LHCN-M2 (cell line): ENCODE measurements at places on chromosomes 7 and 10. TPM values are rescaled to one million over a fixed set of nuclear protein-coding genes. Genes with fewer than 3 reads are reported as not detected.
A peak's percentile ranks its signal among the peaks of the same experiment; 100 is the strongest.

The AIMP2 gene
- total RNA-seq, result 96.2 and 101 TPM in 2 replicates

DNA sequence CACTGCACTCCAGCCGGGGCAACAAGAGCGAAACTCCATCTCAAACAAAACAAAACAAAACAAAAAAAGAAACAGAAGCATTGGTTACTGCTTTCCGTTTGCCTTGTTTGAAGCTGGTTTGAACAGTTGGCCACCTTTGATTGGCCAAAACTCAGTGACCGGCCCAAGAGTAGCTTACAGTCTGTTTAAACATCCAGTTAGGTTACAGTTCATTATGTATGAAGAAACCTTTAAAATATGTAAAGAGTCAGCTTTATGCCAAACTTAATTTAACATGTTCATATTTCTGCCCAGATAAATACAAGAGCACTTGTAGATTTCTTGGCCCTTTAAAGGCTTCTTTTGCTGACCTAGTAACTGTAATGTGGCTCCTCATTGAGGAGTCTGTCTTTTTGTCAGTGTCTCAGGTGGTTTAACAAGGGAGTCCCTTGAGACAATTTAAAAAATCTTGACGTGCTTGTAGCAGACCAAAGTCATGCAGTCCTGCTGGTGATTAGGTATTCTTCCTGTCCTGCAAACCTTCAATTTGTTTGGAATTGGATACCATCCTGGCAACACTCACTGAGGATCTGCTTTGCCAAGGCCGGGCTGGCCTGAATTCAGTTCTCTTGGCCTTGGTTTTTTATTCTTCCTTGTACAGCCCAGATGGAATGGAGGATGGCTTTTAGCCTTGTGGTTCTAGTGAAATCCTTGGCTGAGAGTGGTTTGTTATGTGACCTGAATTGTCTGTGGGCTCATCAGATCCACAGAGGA lies 128.9 kb downstream of the PLXDC2 start:
- DNase-seq, result no peak

GRCh38 chr10:36591436-36591835 lies 534.0 kb upstream of the ANKRD30A start:
- peak; percentile 19 for DNase-seq

DNA sequence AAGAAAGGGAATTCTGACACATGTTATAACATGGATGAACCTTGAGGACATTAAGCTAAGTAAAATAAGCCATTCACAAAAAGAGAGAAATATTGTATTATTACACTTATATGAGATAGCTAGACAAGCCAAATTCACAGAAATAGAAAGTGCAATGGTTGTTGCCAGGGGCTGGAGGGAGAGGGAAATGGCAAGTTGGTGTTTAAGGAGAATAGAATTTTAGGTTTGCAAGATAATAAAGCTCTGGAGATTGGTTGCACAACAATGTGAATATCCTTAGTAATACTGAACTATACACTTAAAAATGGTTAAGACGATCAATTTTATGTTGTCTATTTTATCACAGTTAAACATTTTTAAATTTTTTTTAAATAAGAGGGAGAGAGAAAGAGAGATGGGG lies 25.0 kb upstream of the ADD3 start:
- DNase-seq, result no peak
